DND-41 (cell line): ENCODE measurements at places on chromosomes 16 and 17.

GRCh38 chr17:51500454-51500853 lies 240.1 kb downstream of the UTP18 start:
- no peak for DNase-seq

DNA sequence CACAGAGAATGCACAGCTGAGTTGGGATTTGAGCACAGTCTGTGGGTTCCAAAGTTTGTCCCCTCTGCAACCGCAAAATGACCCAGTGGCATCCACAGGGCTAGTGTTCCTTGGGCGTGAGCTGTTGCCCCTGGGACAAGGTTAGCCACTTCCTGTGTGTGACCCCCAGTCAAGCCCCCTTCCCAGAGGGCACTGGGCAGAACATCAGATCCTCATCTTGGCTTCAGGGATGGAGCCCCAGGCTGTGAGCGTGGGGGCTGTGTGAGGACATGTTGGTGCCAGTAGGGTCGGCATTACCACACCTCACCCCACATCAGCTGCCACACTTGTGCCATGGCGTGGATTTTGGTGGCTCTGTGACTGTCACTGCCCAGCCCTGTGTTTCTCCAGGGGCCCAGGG lies 55.3 kb downstream of the USP22 start:
- DNase-seq = no peak

DNA sequence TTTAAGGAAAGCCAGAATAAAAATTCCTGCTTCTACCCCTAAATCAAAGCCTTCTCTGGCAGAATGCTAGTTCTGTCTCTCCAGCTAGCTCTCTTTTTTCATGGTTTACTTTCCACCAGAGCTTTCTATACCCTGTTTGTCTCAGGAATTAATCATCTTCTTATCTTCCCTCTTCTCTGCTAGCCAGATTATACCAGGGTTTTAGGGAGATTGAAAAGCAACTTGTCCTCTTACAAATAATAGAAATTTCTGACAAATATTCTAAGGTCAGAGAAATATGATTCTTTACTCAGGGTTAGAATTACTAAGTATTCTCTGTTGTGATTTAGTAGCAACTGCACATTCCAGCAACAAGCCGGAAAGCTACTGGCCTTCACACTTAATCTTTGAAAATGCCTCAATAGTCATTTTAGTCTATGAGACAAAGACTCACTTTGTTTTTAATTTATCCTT lies 166.4 kb downstream of the TANC2 start:
- DNase-seq = no peak

GRCh38 chr16:57607676-57608461 lies 20.6 kb upstream of the ADGRG1 start:
- no peak for DNase-seq

GRCh38 chr17:5951912-5952311 lies 118.3 kb upstream of the WSCD1 start:
- no peak for DNase-seq

- peak; percentile 21 for DNase-seq
These were observed 7.0 kb downstream of the PIGQ start for GRCh38 chr16:576823-577201.

DNA sequence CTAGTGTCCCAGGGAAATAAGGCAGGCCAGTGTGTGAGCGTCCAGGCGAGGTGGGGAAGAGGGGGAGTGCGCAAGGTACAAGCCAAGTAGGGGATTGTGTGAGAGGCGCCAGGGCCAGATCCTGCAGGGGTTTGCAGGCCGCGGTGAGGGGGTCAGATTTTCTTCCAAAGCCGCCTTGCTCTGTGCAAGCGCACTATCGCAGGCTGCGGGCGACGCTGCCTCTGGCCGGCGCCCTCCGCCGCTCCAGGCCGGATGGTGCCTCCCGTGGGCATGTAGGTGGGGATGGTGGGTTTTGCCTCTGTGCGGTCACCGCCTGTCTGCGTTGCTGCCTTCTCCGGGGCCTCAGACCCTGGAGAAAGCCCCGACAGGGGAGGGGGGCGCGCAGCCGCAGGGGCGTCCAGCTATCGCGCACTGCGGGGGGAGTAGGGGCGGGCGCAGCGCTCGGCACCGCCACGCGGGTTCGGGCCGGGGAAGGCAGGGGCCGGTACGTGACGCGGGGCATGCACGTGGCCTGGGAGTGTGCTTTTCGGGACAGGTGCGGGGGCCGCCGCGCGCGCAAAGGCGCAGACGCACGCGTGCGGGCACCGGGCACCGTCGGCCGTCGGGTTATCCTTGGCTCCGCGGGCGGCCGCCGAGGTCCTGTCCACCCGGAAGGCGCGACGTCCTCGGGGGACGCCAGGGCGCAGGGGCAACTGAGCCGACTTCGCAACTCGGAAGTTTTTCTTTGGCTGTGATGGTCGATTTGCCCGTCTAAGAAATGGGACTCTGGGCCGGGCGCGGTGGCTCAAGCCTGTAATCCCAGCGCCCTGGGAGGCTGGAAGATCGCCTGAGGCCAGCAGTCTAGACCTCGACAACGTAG lies 1.1 kb upstream of the HAPSTR1 start:
- no peak for DNase-seq

DNA sequence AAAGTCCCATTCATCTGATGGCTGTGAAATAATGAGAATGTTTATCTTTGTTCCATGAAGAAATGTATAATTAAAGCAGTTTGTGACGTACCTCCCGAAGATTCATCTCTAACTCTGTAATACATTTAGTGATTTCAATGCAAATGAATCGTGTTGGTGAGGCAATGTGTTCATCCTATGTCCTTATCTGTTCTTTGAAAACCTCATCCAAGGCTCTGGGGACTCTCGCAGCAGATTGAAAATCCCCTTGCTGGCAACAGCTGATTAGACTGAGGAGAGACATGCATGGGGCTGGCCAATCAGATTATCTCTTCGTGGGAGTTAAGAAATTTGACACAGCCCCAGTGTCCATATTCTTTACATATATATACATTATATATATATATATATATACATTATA lies 1095.4 kb upstream of the EEF2KMT start:
- DNase-seq = no peak

- peak; percentile 36 for DNase-seq
These were observed 132.6 kb downstream of the ZNF778 start for GRCh38 chr16:89349947-89350633.

DNA sequence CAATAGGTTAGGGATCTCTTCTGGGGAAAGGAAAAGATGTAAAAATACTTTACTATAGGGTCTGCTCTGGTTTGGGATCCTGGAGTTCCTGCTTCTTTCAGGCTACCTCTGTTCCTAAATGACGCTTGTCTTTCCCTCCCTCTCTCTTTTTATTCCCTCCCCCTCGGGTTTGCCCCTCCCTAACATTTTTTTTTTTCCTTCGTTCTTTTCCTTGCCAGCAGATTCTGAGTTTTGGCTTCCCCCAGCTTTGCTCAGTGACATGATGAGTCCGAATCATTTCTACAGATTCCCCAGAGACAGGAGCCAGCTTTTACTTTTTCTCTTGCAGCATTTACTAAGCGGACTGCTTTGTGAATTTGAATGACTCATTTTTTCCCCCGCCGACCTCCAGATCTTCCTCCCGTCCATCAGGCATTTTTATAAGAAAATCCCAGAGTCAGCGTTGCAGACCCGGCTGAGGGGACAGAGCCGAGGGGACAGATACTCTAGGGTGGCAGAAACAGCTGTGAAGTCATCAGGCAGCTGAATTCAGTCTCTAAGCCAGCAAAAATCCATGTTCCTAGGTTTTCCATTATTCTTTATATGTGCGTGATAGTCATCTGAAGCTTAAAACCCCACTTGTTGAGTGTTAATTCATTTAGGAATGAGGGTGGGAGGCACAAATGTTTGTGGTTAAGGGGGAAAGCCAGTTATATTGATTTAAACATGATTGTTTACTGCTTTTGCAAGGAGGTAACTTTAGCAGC lies at the start of gene TMEM100:
Gene TMEM100 (minus strand): TSS at position 123 of the 746 bp plus-strand sequence. CDS start 1,794 bp downstream, outside the sequence.
- DNase-seq = no peak

DNA sequence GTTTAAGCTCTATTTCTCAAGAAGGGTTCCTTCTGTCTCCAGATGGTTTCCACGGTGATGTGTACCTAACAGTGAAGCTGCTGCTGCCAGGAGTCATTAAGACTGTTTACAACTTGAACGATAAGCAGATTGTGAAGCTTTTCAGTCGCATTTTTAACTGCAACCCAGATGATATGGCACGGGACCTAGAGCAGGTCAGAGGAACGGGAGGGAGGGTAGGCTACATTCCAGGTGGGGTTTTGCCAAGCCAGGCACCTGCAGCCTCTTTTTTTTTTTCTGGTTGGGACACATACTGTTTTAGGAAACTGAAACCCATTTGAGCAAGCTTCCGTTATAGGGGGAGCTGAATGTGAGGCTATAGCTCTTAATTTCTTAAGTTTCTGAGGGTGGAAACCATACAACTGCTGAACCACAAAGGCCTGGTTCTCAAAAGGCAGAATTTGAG lies 10.6 kb downstream of the LIG3 start:
- DNase-seq = no peak

DNA sequence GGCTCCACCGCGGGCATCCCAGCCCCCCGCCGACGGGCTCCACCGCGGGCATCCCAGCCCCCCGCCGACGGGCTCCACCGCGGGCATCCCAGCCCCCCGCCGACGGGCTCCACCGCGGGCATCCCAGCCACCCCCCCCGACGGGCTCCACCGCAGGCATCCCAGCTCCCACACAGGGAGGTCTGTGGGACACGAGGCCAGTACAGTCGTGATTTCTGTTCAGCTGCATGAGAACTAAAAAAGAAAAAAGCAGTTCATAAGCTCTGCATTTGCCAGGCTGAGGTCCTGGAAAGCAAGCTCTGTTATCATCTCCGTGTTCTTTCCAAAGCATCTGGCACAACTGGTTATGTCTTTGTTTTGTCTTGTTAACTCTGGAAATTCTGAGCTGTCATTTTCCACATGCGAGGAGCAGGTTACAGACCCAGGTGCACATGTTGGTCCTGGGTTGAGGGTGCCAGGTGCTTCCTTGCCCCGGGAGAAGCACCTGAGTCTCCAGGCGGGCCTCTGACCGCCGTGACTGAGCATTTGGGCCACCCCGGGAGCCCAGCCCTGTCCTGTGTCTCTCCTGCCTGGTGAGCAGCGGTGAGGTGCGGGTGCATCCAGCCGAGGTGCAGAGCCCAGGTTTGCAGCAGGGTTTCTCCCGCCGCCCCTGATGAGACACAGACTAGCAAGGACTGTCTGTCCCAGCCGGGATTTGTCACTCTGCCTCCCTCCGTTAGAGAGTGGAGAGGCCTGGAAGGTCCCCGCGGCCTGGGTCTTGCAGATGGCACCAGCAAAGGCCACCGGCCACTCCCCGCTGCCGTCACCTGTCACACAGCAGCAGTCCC lies 9.9 kb upstream of the WFIKKN1 start:
- no peak for DNase-seq

GRCh38 chr17:48711128-48711527 lies 11.2 kb downstream of the PRAC1 start:
- DNase-seq = no peak

DNA sequence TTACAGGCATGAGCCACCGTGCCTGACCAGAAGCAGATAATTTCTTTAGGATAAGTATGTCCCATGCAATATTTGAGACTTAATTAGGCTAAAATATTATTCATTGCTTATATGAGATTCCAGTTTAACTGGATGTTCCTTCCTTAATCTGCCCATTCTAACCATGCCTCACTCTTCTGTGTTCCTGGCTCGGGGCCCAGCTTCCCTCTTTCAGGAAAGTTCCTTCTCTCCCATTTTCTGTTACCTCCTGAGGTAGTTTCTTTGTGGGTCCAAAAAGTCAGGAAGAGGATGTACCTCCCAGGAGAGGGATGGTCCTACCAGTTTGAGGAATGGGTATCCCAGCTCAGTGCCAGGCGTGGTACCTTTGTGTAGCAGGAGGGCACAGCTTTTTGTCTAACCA lies 23.3 kb downstream of the UNK start:
- no peak for DNase-seq

DNA sequence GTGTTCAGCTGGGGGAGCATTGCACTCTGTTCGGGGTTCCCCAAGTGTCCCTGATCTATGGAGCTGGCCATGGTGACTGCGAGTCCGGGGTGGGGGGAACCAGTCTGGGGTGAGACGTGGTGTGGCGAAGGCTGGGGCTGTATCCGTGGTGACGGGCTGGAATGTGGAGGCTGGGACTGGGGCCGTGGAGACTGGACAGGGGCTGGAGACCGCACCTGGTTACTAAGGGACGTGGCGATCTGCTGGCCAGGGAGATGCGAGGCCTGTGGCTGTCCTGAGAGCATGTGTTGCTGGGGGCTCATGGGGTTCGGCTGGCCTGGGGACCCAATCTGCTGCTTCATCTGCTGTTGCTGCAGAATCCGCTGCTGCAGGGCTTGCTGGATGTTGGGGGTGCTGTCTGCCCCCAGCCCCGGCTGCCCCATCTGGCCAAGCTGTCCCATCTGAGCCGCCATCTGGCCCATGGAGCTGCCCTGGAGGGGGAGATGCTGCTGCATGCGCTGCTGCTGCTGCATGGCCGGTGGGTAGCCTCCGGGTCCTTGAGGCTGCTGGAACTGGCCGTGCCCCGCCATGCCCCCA lies 10.6 kb upstream of the TRAP1 start:
- DNase-seq = no peak

- no peak for DNase-seq
These were observed 274.4 kb upstream of the TOM1L1 start for GRCh38 chr17:54626146-54626703.

DNA sequence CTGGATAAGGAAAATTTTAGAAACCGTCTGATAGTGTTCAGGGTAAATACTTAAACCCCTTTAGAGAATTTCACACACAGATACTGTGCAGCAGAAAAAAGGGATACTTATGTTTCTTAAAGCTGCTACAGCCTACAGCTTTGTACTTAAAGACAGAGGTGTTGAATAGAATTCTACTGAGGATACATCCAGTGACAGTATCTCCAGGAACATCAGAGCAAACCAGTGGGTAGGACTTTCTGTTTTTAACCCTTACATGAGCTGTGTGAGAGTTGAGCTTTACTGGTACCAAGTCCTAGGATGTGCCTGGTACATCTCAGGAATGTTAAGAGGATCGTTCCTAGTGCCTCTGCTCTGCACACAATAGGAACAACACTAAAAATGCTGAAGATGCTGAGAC lies 191.5 kb downstream of the FTO start:
- no peak for DNase-seq

- DNase-seq = no peak
These were observed 4.4 kb downstream of the SMURF2 start for GRCh38 chr17:64657610-64658125.

- DNase-seq = no peak
These were observed 21.0 kb upstream of the ENDOV start for GRCh38 chr17:80393961-80394360.

GRCh38 chr17:7840441-7840840 lies 6.4 kb downstream of the KDM6B start:
- DNase-seq = no peak

- no peak for DNase-seq
These were observed 20.2 kb upstream of the NCBP3 start for GRCh38 chr17:3866276-3866675.

GRCh38 chr17:54177606-54178308 lies 355.0 kb downstream of the KIF2B start:
- no peak for DNase-seq

- no peak for DNase-seq
These were observed 54.9 kb upstream of the TANC2 start for GRCh38 chr17:62911114-62911513.

- peak; percentile 72 for DNase-seq
These were observed 3.9 kb downstream of the ITGA2B start for GRCh38 chr17:44385287-44386181.

GRCh38 chr16:23521965-23522364 lies 11.7 kb upstream of the GGA2 start:
- DNase-seq = no peak
